Activated naive CD4-positive, alpha-beta T cell treated with anti-CD3 and anti-CD28 coated beads for 36 hours (primary cell): ENCODE measurements at places on chromosomes 2 and 18. TPM values are rescaled to one million over a fixed set of nuclear protein-coding genes. Genes with fewer than 3 reads are reported as not detected.

GRCh38 chr2:209389171-209389618, 34.7 kb upstream of the MAP2 start:
- no peak overlapping the region for H3K27ac ChIP-seq
- no peaks in the 10 kb centered on the region for H3K36me3 ChIP-seq
- no peaks in the 10 kb centered on the region for H3K4me1 ChIP-seq

LAMA1 gene
- total RNA-seq = not detected

- H3K4me3 ChIP-seq = no peak overlapping the region
- H3K36me3 ChIP-seq = no peaks in the 10 kb centered on the region
- no peak for DNase-seq
- H3K27ac ChIP-seq = no peak overlapping the region
Measured at GRCh38 chr2:166485558-166486178, 8.4 kb downstream of the SCN7A start.

TNS1 gene
- total RNA-seq = 0.40 TPM

GRCh38 chr2:10059552-10060335, 16.4 kb downstream of the KLF11 start:
- H3K36me3 ChIP-seq = no peaks in the 10 kb centered on the region
- no peak for DNase-seq
- H3K4me1 ChIP-seq = peaks cover 3% of the 10 kb centered on the region
- no peak overlapping the region for H3K4me3 ChIP-seq

GRCh38 chr2:6883448-6884122, 6.0 kb downstream of the RSAD2 start:
- H3K4me1 ChIP-seq = peaks cover 28% of the 10 kb centered on the region
- H3K36me3 ChIP-seq = peaks cover 5% of the 10 kb centered on the region
- no peak overlapping the region for H3K27ac ChIP-seq
- no peaks in the 10 kb centered on the region for H3K27me3 ChIP-seq
- H3K4me3 ChIP-seq = no peak overlapping the region

CRYGD gene
- total RNA-seq = not detected

STK17B gene
- 141 TPM for total RNA-seq

DNA sequence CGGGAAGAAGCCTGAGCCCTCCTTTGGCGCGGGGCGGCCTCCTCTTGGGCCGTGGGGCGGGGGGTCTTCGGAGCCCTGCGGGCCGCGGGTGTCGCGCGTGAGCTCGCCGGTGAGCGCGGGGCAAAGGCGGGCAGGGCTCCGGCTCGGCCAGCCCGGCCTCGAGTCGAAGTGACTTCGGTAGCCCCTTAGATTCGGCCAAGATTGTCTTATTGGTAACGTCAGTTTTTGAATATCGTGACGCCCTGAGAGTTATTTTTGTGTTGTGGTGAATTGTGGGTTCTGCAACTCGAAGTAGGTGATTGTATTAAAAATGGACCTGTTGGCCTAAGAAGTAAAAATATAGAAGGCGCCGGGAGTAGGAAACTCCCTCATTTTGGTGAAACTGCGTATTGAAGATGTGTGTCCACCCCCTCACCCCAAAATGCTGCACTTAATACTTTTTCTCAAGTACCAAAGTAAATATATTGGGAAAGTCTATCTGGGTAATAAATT, 669 bp downstream of the MARCHF7 start:
- peak overlapping the region; percentile 99 for H3K4me3 ChIP-seq
- peaks cover 36% of the 10 kb centered on the region for H3K36me3 ChIP-seq
- DNase-seq = no peak
- H3K27ac ChIP-seq = peak overlapping the region; percentile 100

- H3K4me1 ChIP-seq = peaks cover 38% of the 10 kb centered on the region
- no peaks in the 10 kb centered on the region for H3K27me3 ChIP-seq
Measured at GRCh38 chr2:24521975-24522639, 31.1 kb downstream of the NCOA1 start.

ATP9B gene
- 18.6 TPM for total RNA-seq

SLC39A10 gene
- total RNA-seq = 37.4 TPM

DNA sequence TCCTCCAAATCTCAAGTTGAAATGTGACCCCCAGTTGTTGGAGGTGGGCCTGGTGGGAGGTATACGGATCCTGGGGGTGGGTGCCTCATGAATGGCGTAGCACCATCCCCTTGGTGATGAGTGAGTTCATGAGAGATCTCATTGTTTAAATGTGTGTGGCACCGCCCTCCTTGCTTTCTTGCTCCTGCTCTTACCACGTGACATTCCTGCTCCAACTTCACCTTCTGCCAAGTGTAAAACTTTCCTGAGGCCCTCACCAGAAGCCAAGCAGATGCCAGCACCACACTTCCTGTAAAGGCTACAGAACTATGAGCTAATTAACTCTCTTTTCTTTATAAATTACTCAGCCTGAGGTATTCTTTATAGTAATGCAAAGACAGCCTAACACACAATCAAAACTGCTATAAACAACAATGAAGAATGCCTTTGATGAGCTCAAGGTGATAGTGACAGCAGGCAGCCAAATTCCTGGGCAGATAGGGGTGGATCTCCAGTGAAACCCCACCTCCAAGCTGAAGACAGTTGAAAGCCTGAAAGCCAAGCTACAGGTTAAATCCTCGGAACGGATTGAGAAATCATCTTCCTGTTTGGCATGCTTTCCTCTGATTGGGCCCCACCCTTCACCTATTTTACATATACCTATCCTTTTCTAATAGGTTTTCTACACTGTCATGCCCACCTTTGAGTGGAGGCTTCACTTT, 26.9 kb downstream of the MCEE start:
- no peak for DNase-seq
- no peak overlapping the region for H3K27ac ChIP-seq
- H3K4me1 ChIP-seq = peaks cover 3% of the 10 kb centered on the region

- no peaks in the 10 kb centered on the region for H3K36me3 ChIP-seq
- peaks cover 15% of the 10 kb centered on the region for H3K4me1 ChIP-seq
- peak overlapping the region; percentile 22 for H3K4me3 ChIP-seq
- peak; percentile 11 for DNase-seq
Measured at GRCh38 chr2:225464346-225465025, 65.0 kb downstream of the NYAP2 start.

DNA sequence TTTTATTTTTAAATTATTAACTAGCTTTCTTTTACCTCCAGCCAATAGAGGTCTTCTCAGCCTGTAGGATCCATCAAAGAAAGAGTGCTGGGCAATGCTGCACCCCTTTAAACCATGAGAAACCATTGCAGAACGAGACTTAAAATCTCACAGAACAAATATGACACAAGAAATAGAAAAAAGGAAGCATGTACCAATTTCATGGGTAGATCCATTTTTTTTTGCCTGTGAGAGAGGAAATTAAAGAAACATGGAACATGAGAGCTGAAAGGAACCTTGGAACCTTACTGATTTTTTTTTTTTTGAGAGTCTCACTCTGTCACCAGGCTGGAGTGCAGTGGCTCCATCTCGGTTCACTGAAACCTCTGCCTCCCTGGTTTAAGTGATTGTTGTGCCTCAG, 14.0 kb downstream of the HRH4 start:
- no peak overlapping the region for H3K27ac ChIP-seq
- no peaks in the 10 kb centered on the region for H3K36me3 ChIP-seq
- H3K4me1 ChIP-seq = peaks cover 5% of the 10 kb centered on the region
- no peak overlapping the region for H3K4me3 ChIP-seq

B3GNT7 gene
- total RNA-seq = not detected

DNA sequence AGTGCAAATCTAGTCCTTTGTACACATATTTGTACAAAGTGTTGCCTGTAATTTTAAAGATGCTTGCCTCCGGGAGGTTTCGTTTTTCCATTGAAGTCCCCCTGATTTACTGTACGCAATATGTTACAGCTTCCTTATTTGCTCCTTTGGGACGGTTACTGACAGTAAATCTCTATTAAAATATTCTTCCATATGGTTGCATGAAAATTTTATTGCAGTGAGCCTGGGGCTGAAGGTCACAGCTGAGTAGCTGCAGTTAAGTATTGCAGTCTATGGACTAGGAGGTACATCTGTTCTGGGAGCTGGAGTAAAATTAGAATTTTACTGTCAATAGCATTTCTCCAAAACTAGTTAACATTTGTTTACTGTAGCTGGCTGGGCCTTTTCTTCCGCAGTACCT, 119.2 kb downstream of the ETAA1 start:
- H3K27ac ChIP-seq = no peak overlapping the region
- H3K4me1 ChIP-seq = no peaks in the 10 kb centered on the region
- H3K4me3 ChIP-seq = no peak overlapping the region
- peaks cover 2% of the 10 kb centered on the region for H3K27me3 ChIP-seq
- DNase-seq = no peak

SCG2 gene
- total RNA-seq = not detected

DNA sequence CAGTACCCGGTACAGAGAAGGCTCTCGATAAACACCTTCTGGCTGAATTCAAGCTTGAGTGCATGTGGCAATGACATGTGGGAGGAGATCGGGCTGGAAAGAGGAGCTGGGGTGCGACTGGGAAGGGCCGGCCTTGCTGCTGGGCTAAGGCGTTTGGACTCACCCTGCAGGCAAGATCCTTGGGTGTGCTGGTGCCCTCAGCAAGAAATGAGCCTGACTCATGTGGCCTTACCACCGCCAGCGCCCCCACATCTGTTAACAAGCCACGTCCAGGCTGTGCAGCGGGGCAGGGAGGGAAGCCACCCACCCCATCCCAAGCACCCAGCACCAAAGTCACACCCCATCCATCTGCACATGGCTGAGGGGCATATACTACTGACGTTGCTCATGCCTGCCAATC, 1.3 kb downstream of the HS1BP3 start:
- H3K4me3 ChIP-seq = peak overlapping the region; percentile 75
- no peak for DNase-seq
- H3K4me1 ChIP-seq = peaks cover 20% of the 10 kb centered on the region
- H3K36me3 ChIP-seq = peaks cover 2% of the 10 kb centered on the region
- H3K27me3 ChIP-seq = no peaks in the 10 kb centered on the region

- DNase-seq = no peak
- peaks cover 20% of the 10 kb centered on the region for H3K4me1 ChIP-seq
- H3K36me3 ChIP-seq = peaks cover 69% of the 10 kb centered on the region
- no peak overlapping the region for H3K27ac ChIP-seq
- H3K4me3 ChIP-seq = no peak overlapping the region
Measured at GRCh38 chr2:86066915-86067314, 38.8 kb downstream of the POLR1A start.

DNA sequence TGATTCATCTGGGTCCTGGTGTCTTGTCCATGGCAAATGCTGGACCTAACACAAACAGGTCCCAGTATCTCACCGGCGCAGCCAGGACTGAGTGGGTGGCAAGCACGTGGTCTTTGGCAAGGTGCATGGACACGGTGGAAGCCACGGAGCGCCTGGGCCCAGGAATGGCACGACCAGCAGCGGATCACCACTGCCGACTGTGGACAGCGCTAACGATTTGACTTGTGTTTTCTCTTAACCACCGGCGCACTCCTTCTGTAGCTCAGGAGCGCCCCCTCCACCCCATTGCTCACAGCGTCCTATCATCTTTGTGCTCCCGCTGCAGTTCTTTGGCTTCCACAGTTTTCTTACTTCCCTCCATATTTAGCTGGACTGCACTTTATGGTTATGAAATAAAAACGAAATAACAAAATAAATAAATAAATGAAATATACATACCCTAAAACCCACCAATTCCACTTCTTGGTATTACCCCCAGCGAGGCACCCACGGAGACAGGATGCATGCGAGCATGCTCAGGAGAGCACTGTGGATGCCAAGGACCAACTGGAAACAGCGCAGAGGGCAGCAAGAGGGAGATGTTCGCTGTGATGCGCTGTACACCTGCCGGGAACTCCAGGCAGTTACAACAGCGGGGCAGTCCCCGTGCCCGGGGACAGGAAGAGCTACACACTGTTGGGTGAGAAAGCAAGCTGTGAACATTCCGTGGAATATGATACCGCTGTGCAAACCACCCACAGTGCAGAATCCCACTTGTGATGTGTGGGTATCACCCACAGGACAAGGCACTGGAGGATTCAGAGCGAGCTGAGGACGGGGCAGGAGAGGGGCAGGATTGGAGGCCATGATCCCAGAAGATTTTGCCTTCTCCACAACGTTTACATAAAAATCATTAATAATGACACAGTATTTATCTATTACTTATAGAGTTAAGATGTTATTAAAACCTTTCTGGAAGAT, 7.0 kb upstream of the CIDEA start:
- DNase-seq = peak; percentile 18
- H3K27ac ChIP-seq = no peak overlapping the region
- H3K27me3 ChIP-seq = peaks cover 28% of the 10 kb centered on the region
- no peak overlapping the region for H3K4me3 ChIP-seq

DNA sequence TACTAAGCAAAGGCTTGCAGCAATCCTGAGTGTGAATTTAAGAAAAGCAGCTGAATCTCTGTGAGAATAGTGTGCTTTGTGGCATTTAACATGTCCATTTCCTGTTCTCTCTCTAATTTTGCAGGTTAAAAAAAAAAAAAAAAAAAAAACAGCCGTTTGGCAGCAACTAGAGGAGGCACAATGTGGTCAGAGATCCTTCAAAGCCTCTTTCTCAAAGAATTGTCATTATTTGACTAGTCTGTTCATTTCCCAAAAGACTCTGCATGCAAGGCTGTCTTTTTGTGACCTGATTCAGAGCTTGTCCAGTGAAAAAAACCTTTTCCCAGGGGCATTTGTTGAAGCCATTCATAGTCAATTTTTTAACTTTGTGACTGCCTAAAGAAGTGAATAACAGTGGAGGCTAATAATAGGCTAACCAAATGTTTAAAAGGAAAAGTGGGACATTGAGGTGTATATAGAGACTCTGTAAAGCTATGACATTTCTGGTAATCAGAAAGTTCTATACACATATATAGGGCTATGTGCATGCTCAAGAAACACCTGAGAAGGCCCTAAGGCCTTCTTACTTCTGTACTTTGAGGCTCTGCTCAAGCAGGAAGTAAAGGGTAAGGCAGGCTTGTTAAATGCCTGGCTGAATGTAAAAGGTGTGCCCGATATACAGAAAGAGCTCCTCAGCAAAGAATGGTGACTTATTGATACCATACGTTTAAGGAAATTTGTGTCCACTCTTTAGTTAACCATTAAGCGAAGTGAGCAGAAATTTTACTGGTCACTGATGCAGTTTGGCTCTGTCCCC, 289.6 kb upstream of the RAB6C start:
- no peak overlapping the region for H3K27ac ChIP-seq
- H3K27me3 ChIP-seq = peaks cover 8% of the 10 kb centered on the region
- no peak overlapping the region for H3K4me3 ChIP-seq
- peaks cover 2% of the 10 kb centered on the region for H3K36me3 ChIP-seq

- H3K4me3 ChIP-seq = no peak overlapping the region
- H3K4me1 ChIP-seq = no peaks in the 10 kb centered on the region
- no peaks in the 10 kb centered on the region for H3K27me3 ChIP-seq
- H3K27ac ChIP-seq = no peak overlapping the region
Measured at GRCh38 chr18:14285053-14285452, 152.8 kb upstream of the ZNF519 start.

SP140 gene
- 98.8 TPM for total RNA-seq
